ENCODE measurements at places on chromosomes 2 and 18.

DNA sequence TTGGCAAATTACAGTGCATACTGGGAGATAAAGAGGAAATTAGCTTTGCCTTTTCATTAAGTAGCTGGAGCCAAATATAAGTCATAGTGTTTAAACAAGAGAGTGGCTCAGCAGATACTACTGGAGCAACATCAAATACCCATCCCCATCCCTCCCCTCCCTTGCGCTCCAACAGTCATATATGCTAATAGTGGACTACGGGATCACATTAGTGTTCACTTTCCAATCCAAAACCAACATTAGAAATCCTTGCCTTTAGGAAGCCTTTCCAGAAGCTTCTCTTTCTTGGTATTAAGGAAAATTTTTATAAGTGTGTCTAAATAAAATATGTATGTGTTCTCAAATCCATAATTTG, 1669.3 kb downstream of the SUCLG1 start:
- DNase-seq = no peak

DNA sequence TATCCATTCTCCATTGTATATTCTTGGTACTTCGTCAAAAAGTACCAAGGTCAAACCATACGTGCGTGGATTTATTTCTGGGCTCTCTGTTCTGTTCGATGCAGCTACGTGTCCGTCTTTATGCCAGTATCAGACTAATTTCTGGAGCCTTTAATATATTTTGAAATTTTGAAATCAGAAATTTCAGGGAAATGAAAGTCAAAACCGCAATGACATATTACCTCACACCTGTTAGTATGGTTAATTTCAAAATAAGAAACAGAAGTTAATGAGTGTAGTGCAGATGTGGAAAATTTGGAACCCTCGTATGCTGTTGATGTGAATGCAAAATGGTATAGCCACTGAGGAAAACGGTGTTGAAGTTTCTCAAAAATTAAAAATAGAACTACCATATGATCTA, 156.1 kb upstream of the TRIB2 start:
- no peak for DNase-seq

DNA sequence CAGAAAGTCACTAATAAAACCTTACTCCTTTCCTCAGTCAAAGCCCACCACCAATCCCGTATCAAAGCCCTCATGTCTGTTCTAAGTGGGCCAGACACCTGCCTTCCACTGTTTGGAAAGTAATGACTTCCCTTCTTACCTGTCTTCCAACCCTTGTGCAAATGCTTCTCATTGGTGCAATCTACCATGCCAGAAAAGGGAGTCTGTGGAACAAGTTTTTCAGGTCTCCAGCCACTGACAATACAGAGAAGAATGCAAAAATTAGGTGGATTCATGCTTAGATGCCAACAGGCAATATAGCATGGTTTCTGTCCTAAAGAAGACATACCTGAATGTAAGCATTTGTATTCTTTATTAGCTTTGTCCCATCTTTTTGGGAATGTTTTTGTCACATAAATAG, 1140.6 kb upstream of the LRRTM1 start:
- DNase-seq = no peak

DNA sequence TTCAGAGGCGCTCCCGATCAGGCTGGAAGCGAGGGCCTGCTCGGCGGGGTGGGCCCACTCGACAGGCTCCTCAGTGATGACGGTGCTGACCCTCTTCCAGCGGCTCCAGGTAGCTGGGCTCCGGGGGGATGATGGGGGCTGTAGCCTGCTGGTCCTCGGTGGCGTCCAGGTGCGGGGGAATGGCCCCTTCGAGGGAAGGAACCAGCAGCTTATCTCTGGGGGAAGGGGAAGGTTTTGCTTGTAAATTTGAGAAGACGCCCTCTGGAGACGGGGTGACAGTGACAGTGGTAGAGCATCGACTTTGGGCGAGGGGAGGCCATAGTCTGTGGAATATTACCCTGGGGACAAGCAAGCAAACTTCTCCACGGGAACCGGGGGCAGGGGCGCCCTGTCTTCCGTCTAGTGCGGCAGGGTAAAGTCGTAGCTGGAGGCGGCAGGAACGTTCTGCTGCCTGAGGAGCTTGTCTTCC, 891.9 kb upstream of the LRRTM1 start:
- DNase-seq = no peak

DNA sequence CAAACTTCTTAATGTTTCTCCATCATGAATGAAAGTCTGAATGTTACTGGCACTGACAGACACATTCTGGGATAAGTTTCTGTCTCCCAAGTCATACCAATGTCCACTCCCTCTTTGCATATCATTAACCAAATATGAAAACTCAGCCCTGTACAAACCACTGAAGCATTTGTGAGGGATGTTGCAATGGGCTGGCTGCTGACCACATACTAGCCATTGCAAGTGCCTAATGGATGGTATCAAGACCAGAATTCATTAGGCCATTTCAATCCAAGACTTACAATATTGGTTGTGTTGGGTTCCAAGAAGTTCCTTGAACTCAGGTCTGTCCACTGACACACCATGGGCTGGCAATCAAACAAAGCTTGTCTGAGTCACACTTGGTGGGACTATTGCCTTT, 73.8 kb downstream of the CBLN2 start:
- no peak for DNase-seq

GRCh38 chr2:39867268-39867667, 88.2 kb upstream of the THUMPD2 start:
- no peak for DNase-seq

GRCh38 chr2:23425338-23425871, 40.4 kb downstream of the KLHL29 start:
- no peak for DNase-seq

GRCh38 chr2:45626387-45627221, 15.5 kb upstream of the SRBD1 start:
- no peak for DNase-seq

DNA sequence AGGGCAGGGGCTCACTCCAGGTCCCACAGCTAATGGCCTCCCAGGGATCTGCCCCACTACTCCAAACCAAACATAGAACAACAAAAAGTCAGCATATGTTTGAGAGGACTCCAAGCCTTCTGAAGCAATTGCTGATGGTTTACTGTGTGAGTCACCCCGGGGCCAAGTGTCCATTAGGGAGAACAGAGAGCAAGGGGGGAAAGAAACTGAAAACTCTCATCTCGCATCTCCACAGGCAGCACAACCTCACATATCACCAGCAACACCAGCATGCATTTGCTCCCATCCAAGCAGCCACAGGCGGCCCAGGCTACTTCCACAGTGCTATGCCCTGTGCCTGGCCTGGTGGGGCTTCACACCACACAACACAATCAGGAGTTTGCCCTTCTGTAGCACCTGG, 39.1 kb downstream of the CYRIA start:
- no peak for DNase-seq

GRCh38 chr2:156110890-156111289, 221.6 kb downstream of the NR4A2 start:
- DNase-seq = no peak

GRCh38 chr2:76953733-76954347, 568.3 kb downstream of the LRRTM4 start:
- DNase-seq = no peak

GRCh38 chr2:120858361-120859106, 122.9 kb downstream of the GLI2 start:
- no peak for DNase-seq

DNA sequence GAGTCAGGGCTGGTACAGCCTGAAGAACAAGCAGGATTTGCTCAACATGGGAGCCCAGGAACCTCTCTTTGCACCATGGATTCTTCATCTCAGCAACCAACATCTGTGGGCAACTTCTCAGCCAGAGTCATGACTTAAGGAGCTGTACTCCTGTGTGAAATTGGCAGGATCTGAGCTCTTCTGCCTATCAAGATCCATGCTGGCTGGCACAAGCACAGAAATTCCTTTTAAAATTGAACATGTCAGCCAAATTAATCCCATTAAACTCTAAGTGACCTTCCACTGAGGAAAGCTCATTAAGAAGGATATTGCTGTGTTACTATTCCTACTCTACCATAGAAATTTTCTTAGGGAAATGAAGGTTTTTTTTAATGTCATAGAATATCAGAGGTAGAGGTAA, 110.5 kb upstream of the SCG2 start:
- no peak for DNase-seq

DNA sequence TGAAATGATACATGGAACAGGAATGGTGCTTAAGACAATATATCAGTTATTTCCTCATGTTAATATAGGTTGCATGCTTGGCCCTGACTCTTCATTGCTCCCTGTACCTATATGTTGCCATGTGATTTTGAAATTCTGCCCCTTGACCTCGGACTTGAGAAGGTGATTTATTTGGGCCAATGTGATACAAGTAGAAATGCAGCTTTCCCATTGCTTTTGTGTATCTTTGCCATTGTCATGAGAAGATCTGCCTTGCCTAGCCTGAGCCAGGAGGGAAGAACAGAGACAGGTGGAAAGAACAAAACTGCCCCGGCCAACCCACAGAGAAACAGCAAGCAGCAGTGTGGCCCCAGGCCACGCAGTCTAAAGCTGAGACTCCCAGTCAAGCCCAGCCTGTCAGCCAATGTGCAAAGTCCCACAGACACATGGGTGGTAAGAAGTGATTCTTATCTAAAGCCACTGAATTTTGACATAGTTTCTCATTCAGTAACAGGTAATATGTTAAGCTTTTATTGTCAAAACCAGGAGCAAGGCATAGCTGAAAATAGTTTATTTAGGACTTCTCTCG, 245.7 kb upstream of the RND3 start:
- DNase-seq = no peak

- no peak for DNase-seq
These were observed 35.6 kb downstream of the CYB5A start for GRCh38 chr18:74256190-74256589.

DNA sequence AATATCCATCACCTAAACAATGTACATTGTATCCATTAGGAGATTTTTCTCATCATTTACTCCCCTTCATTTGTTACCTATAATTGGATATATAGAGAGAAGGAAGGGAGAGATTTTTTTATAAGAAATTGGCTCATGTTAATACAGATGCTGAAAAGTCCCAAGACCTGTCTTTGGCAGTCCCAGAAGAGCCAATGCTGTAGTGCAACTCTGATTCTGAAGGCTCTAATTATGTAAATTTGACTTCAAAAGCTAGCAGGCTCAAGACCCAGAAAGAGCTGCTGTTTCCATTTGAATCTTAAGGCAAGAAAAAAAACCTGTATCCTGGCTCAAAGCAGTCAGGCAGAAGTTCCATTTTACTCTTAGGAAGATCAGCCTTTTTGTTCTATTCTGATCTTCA, 1245.5 kb upstream of the FAM98A start:
- no peak for DNase-seq

DNA sequence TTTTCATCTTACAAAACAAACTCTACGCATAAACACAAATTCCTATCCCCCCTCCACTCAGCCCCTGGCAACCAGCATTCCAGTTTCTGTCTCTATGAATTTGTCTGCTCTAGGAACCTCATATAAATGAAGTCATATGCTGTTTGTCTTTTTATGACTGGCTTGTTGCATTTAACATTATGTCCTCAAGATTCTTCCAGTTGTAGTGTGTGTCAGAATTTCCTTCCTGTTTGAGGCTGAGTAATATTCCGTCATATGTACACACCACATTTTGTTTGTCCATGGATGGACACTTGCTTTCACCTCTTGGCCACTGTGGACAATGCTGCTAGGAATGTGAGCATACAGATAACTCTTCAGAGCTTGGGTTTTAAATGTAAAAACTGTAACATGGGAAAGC, 272.1 kb downstream of the GBX2 start:
- no peak for DNase-seq

- no peak for DNase-seq
These were observed 272.8 kb upstream of the MMADHC start for GRCh38 chr2:149860276-149860921.

DNA sequence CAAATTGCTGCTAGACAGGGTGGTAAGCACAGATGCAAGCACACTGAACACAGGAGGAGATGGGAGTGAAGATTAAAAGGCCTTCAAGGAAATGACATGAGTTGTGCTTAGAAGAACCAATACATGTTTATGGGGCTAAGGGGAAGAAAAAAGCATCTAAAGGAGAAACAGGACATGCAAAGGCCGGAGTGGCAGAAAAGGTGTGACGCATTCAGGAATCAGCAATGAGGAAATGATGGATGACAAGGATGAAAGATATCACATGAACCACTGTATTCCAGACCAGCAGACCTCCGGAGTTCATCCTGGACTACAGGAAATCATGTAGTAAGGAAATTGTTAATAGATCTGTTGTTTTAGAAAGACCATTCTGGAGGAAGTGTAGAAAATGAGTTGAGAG, 42.8 kb downstream of the PPP4R1 start:
- DNase-seq = no peak

GRCh38 chr18:22186484-22186971, 17.1 kb downstream of the GATA6 start:
- DNase-seq = no peak

- no peak for DNase-seq
These were observed 3.7 kb downstream of the KLHL14 start for GRCh38 chr18:32769071-32769585.

- no peak for DNase-seq
These were observed 64.4 kb downstream of the INPP5D start for GRCh38 chr2:233124421-233125080.

GRCh38 chr18:32714571-32715148, 58.2 kb downstream of the KLHL14 start:
- no peak for DNase-seq

GRCh38 chr18:28125051-28125450, 51.9 kb downstream of the CDH2 start:
- DNase-seq = no peak

GRCh38 chr2:110745048-110745447, 12.7 kb downstream of the ACOXL start:
- DNase-seq = no peak

DNA sequence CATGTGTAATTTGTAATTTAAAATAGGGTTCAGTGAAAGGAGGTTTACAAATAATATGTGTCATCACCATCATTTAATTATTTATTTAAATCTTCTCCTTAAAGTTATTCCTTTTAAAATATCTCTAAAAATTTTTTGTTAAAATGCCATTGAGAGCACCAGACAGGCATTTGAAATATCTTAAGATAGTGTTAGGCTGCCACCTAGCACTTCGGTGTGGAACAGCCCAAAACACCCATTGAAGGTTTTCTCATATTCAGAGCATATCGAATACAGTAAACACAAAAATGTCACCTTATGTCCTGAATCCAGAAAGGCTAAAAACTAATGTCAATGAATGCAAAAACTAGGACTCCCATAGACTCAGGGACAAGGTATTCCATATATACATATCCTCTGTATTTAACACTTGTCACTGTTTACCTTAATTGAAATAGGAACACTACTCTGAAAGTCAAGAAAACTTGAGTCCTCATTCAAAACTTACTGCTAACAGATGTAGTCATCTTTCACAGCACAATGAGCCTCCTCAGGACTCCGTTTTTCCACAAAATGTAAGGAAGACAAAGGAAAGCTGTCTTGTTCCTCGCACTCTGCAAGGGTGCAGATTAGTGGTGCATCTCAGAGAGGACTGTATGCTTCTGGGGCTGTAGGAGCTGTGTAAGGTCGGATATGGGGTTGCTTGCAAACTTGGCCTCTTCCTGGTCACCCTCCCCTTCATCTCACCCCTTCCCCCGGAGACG, 329.5 kb downstream of the PAX3 start:
- no peak for DNase-seq

DNA sequence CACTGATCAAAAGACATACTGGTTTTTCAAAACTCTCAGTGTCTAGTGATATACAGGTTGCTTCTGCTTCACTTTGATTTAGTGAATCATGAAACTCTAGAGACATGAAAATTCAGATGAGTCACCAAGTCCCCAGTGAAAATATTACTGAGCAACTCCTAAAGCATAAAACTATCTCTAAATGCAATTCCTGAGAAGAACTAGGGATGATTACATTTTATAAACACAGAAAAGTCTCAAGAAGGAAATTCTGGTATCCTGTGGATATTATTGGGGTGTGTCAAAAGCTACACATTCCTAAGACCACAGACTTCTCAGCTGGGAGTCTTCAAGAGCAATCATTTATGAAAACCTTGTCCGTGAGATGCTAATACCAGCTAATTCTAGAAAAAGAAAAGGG, 9.7 kb downstream of the LRRTM4 start:
- no peak for DNase-seq
